ENCODE measurements at places on chromosomes 16 and 17. TPM values are rescaled to one million over a fixed set of nuclear protein-coding genes. Genes with fewer than 3 reads are reported as not detected.

The WRAP53 gene
- total RNA-seq = 3.2 TPM

The RBFOX1 gene
- 4.8 TPM for total RNA-seq

The ADAP2 gene
- total RNA-seq = 10.1 TPM

The CCL4L2 gene
- 19.3 TPM for total RNA-seq

The KIF1C gene
- 29.1 TPM for total RNA-seq

The FNDC8 gene
- not detected for total RNA-seq

The LITAFD gene
- total RNA-seq = not detected

The RILP gene
- total RNA-seq = 8.1 TPM

The CSH2 gene
- total RNA-seq = not detected

The ERN1 gene
- total RNA-seq = 9.3 TPM

The TAOK2 gene
- total RNA-seq = 24.5 TPM

The ADAD2 gene
- 0.39 TPM for total RNA-seq

The SRL gene
- 27.8 TPM for total RNA-seq

The PPP1R27 gene
- total RNA-seq = 10.0 TPM

The IL21R gene
- 0.39 TPM for total RNA-seq

The MSLN gene
- 1.4 TPM for total RNA-seq

The FAM20A gene
- 4.7 TPM for total RNA-seq

The XAF1 gene
- total RNA-seq = 19.4 TPM

The TAT gene
- not detected for total RNA-seq

The DRC3 gene
- 3.1 TPM for total RNA-seq

The RPUSD1 gene
- total RNA-seq = 7.8 TPM

The B4GALNT2 gene
- 1.3 TPM for total RNA-seq

The PITPNM3 gene
- 6.0 TPM for total RNA-seq

The OR1D2 gene
- total RNA-seq = not detected

The AIPL1 gene
- 0.10 TPM for total RNA-seq

The SOST gene
- 0.20 TPM for total RNA-seq

The DOC2A gene
- total RNA-seq = 1.5 TPM

The VMO1 gene
- 1.6 TPM for total RNA-seq

The PIRT gene
- total RNA-seq = 0.20 TPM

The ERN2 gene
- not detected for total RNA-seq

The SLC13A2 gene
- total RNA-seq = 0.20 TPM

The CBX4 gene
- 13.7 TPM for total RNA-seq

The CCL17 gene
- total RNA-seq = 0.49 TPM

The NXPH3 gene
- total RNA-seq = 0.89 TPM

The UTP4 gene
- 19.1 TPM for total RNA-seq

The KLHDC4 gene
- 18.7 TPM for total RNA-seq

The TNFSF13 gene
- total RNA-seq = 1.7 TPM

The MYH3 gene
- 1,094 TPM for total RNA-seq

The SMIM36 gene
- not detected for total RNA-seq

The DNASE1 gene
- total RNA-seq = 19.6 TPM

The CCDC154 gene
- 0.49 TPM for total RNA-seq

The STH gene
- total RNA-seq = not detected

The CA7 gene
- total RNA-seq = not detected

The NHLRC4 gene
- 0.59 TPM for total RNA-seq

The DOK4 gene
- 12.6 TPM for total RNA-seq

The TMEM98 gene
- 71.0 TPM for total RNA-seq

The MED1 gene
- total RNA-seq = 22.1 TPM

The PIK3R6 gene
- total RNA-seq = 1.1 TPM

The DNAH3 gene
- 0.10 TPM for total RNA-seq

The MRPL28 gene
- total RNA-seq = 20.9 TPM

The SEPTIN12 gene
- not detected for total RNA-seq

The KRT9 gene
- total RNA-seq = 0.79 TPM

The FA2H gene
- 5.9 TPM for total RNA-seq

The CXCL16 gene
- total RNA-seq = 6.5 TPM

The ARHGAP27 gene
- total RNA-seq = 13.9 TPM

The LAT gene
- 1.6 TPM for total RNA-seq

The ITGB4 gene
- 31.4 TPM for total RNA-seq

The CEP295NL gene
- total RNA-seq = 10.2 TPM
